A375 (cell line): ENCODE measurements at places on chromosomes 11 and 22. TPM values are rescaled to one million over a fixed set of nuclear protein-coding genes. Genes with fewer than 3 reads are reported as not detected.

BARX2 gene
- 0.32 and 0.53 TPM in 2 replicates for total RNA-seq

YDJC gene
- 59.2 and 72.3 TPM in 2 replicates for total RNA-seq

MMP13 gene
- total RNA-seq = 0.24 and 0.26 TPM in 2 replicates

TMEM109 gene
- total RNA-seq = 85.6 and 125 TPM in 2 replicates
